Erythroblast (primary cell): ENCODE measurements at places on chromosomes 12 and 14.

DNA sequence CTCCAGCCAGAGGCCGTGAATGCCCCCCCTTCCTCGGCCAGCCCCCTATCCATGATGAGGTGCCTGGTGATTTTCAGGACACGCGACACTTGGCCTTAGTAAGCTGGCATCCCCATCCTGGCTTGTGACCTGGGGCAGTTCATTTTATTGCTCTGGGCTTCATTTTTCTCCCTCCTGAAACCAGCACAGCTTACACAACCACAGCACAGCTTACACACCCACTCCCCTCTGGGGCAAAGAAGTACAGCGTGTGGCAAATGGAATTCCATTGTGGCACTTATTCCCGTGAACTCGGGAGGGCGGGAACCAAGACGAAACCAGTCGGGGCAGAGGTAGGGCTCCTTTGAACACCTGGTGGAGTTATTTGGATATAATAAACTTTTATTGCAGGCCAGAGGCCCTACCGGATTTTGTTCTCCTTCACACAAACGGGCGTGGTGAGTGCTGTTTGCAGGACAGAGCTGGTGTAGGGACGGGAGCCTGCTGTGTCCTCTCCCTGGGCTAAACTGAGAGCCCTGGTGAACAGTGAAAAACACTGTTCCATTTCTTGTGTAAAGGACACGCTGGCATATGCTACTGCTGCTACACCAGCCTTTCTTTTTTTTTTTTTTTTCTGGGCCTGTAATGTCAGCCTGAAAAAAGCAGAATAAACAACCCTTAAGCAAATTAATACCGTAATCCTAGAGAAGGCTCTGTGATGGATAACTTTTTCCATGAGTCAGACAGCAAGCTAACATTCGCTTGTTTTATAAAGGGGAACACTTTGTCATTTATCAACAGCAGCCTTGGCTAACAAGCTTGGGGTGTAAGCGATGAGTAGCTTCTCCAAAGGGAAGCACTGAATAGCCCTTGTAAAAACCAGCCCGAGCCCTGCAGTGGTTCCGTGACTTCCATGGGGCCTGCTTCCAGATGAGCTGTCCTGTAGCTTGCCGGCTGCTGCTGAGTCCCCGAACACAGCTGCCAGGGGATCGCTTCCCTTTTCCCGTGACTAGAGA, 29.3 kb downstream of the CD9 start:
- DNase-seq = no peak

- DNase-seq = no peak
These were observed 369.1 kb downstream of the NPAS3 start for GRCh38 chr14:33307691-33308251.

DNA sequence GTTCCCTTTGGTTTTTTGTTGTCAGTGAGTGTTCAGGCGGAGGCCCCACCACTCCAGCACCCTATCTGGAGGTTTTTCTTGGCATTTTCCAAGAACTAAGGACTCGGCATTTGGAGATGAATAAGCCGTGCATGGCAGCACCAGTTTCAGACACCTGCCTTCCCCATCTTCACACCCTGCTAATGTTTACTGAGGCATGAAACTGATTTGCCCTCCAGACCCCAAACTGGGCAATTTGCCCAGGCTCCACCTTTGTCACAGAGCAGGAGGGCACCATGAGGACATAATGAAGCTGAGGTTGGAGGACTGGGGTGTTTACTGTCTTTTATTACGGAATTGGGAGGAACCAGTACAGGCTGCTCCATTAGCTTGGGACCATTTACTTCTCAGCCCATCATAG, 113.4 kb downstream of the LGMN start:
- no peak for DNase-seq

DNA sequence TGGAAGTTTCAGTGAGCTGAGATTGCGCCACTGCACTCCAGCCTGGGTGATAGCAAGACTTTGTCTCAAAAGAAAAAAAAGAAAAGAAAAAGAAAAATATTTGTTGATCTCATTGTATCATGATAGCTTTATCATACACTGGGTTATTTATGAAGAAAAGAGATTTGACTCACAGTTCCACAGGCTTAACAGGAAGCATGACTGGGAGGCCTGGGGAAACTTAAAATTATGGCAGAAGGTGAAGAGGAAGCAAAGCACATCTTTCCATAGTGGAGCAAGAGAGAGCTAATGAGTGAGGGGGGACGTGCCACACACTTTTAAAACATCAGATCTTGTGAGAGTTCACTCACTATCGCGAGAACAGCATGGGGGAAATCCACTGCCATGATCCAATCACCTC, 72.7 kb upstream of the FUT8 start:
- DNase-seq = no peak

- no peak for DNase-seq
These were observed 9.5 kb downstream of the PAX9 start for GRCh38 chr14:36671149-36671548.
